ENCODE measurements at places on chromosomes 13 and 19.
A peak's percentile ranks its signal among the peaks of the same experiment; 100 is the strongest.

DNA sequence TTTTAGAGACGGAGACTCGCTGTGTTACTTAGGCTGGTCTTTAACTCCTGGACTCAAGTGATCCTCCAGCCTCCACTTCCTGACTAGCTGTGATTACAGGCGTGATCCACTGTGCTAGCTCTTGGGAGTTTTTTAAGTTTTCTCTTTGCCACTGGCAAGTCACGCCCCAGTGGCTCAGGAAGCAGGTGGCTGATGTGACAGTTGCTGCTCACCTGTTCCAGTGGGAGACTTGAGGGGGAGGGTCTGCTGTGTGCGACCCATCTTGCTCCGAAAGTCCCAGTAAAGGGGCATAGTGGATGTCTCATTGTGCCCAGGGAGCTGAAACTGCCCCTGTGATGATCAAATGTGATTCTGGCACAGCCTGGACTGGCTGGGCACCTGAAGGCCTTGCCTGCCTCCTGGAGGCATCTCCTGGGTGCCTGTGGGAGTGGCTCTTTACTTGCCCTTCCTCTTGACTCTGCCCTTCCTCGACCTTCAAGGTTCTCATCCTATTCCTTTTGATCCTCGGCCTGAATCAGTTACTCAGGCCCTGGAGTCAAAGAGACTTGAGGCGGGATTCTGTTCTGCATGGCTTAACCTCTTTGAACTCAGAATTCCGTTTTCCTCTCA is 7.8 kb downstream of the SMARCA4 start:
- no peak for DNase-seq

DNA sequence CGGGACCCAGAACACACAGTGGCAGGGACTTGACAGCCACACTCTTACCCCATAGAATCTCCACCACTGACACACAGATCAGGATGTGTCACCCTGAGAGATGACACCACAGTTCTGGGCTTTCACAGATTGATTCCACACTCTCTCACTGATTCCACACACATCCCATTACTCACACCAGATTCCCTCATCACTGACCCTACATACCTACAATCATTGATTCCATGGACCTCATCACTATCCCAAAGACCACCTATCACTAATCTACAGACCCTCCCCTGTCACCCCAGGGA is 57.6 kb upstream of the ZNF527 start:
- DNase-seq: no peak

DNA sequence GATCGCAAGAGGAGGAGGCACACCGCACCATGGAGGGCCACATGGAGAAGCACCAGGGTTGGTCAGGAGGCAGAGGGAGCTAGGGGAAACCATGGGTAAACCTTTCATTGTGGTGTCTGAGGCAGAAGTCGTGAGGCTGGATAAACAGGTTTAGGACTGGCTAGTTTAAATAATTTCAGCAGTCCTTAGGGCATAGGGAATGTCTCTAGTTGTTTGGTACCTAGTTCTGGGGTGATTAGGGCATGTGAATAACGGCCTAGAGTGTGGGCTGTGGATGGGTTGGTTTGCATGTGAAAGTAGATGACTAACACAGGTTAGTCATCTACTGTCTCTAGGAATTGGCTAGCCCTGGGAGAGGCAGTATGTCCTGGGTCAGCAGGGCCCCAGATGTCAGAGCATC is 102.3 kb downstream of the STOML3 start:
- DNase-seq: peak; percentile 18

GRCh38 chr19:10502524-10503001 is 593 bp downstream of the KEAP1 start:
- peak; percentile 94 for DNase-seq

- no peak for DNase-seq
Observed at GRCh38 chr13:44870456-44870929, 118.8 kb downstream of the NUFIP1 start.

GRCh38 chr19:44972802-44973201 is 17.6 kb downstream of the CLPTM1 start:
- DNase-seq: no peak

DNA sequence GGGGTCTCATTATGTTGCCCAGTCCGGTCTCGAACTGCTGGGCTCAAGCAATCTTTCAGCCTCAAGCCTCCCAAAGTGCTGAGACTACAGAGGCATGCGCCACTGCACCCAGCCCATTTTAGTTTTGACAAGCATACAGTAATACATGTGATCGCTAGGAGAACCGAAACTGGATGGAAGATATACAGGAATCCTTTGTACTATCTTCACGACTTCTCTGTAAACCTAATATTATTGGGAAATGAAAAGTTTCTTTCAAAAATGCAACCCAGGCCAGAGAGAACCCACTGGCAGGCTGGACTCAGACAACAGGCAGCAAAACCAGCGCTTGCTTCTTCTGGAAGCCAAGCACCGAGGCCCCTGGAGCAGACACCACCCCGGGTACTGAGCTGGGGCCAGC is 9.4 kb downstream of the C19orf12 start:
- no peak for DNase-seq

GRCh38 chr13:85108356-85108755 is 690.9 kb downstream of the SLITRK6 start:
- no peak for DNase-seq

DNA sequence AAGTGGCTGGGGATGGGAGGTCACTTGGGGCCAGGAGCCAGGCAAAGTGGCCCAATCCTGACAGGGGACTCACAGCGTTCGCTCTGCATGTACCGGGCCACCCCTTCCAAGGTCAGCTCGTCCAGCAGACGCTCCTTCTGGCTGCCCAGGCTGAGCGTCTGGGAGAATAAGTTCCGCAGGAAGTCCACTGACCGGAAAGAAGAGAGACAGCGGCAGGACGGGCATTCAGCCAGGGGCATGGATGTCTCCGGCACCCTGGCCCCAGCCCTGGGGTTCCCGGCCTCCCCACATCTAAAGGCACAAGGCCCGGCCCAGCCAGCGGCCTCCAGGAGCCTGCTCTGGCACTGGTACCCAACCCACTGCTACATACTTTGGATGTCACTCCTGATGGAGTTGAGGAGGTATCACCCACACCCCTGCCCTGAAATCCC is 6.1 kb downstream of the SIRT2 start:
- DNase-seq: no peak

GRCh38 chr13:102702965-102703725 is 8.3 kb upstream of the METTL21C start:
- no peak for DNase-seq

DNA sequence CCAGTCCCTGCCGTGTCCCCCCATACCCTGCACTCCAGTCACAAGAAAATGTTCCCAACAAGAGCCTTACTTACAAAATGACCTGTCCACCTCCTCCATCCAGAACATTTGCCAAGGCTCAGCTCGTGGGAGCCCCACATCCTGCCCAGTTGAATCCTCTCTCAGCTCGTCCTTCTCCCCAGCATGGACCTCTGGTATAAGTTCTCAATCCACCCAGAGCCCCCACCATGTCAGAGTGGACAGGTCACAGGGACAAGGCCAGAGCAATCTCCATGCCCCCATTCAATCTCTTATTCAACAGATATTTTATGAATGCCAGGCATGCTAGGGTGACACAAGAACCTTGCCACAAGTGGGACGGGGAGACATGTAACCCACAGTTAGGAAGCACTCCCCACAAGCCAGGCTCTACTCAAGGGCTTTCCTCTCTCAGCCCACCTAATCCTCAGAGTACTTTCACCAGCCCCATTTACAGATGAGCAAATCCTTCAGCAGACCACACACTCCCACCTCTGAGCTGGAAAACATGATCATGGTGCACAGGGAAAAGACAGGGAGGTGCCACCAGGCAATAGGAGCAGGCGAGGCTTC is 15.1 kb downstream of the DEDD2 start:
- no peak for DNase-seq

DNA sequence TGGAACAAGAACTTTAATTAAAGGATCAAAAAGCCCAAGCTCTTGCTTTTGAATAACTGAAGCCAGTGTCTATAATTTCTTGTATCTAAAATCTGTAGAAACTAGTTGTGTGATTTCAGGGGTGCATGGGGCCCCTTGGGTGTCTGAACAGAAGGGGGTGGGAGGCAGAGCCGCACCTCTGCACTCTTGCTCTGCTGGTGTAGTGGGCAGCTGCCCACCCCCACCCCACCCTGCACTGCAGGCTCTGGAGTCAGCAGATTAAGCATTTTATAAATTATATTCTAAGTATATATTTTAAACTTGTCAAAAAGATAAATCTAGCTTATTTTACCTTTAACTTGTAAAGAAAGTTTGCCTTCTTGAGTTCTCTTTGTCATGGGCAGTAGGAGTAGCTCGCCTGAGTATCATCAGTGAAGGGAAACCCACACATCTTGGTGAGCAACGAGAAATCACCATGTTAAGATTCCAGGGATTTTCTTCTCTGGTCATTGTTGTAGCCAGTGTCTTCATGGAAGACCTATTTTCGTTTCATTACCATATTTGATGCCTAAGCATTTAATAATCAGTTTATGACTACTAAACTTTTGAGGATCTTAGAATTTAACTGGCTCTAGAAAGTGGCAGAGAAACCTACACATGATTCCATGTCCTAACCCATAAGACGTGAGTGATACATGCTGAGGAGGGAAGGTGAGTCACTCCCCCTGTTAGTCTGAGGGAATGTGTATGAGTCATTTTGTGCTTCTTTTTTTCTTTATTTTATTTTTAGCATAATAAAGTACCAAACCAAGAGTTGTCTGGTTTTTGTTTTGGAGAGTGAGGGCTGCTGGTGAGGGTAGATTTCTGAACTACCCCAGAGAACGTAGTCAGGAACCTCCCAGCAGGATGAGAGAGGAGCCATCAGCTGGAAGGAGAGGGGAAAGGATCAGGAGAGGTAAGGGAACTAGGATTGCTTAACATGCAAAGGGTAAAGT is 7.7 kb downstream of the UBE2L5 start:
- DNase-seq: peak; percentile 95

- peak; percentile 50 for DNase-seq
Observed at GRCh38 chr19:19062454-19063182, 1.2 kb upstream of the SLC25A42 start.

DNA sequence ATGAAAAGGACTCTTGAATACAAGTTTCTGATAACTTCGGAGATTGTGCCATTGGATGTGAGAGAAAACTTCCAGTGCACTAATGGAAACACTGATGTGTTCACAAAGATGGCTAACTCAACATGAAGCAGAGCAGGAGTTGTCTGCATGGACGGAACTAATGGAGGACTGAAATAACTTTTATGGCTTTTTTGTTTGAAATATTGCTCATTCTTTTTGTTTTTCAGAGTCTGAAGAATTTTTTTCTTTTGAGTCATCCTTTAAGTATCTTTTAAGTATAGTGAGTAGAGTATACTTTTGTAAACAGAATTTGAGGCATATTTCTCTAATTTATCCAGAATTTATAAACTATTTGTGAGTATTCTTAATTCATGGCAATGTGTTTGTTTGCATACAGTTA is 25.7 kb downstream of the CRYL1 start:
- peak; percentile 65 for DNase-seq

- DNase-seq: no peak
Observed at GRCh38 chr13:98288211-98288610, 111.1 kb upstream of the RNF113B start.

DNA sequence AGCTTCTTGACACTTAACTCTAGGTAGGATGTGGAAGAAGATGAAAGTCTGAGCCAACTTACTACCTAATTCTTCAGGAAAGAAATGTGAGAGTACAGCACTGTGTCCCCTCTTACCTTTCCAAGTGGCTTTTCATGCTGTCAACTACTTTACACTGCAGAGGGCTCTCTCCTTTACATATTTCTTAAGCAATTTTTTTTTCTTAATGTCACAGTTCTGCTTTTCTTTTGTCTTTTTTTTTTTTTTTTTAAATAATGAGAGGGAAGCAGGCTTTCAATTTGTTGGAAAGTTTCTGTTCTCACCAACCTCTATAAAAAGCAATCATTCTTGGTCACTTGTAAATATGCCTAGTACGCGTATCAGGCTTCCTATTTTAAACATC is 212.7 kb upstream of the MIR17HG start:
- no peak for DNase-seq

GRCh38 chr13:113272031-113272430 is 25.0 kb upstream of the LAMP1 start:
- DNase-seq: no peak

GRCh38 chr19:52007451-52007805 is 583 bp downstream of the ZNF615 start:
- no peak for DNase-seq

DNA sequence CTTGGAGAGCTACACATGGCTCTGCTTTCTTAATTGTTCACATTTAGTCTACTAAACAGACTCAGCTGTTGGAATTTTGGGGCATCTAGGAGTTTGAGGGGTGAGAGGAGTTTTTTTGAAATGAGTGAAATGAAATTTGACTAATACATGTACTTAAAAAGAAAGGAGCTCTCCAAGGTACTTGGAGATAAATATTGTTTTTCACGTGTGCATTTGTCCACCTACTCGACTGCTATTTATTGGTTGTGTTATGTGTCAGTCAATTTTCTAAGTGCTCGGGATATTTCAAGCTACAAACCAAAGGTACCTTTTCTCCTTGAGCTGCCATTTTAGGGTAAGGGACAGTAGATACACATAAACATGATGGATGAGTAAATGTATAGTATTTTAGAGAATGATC is 697.0 kb downstream of the LIG4 start:
- DNase-seq: no peak

DNA sequence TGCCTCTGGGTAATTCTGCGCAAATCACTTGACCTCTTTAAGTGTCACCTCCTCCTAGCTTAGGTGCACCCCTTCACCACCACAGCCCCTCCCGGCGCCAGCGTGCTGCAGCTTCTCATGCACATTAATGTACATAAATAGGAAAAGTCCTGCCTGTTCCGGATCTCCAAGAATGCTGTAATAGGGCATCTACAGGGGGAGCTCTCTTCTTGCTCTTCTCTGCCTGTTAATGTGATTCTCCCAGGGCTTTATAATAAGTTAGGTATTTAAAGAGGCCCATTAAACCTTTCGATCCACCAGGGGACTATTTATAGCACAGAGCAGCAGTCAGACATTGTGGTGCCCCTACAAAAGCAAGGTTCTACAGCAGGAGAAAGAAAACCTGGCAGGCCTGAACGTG is 35.3 kb downstream of the SOX1 start:
- DNase-seq: no peak

GRCh38 chr13:45120967-45121831 is 889 bp downstream of the GTF2F2 start:
- DNase-seq: peak; percentile 9

- no peak for DNase-seq
Observed at GRCh38 chr19:4711211-4711610, 12.4 kb downstream of the DPP9 start.
